Retinal pigment epithelial cell (primary cell): ENCODE measurements at places on chromosomes 12 and 14.
A peak's percentile ranks its signal among the peaks of the same experiment; 100 is the strongest.

DNA sequence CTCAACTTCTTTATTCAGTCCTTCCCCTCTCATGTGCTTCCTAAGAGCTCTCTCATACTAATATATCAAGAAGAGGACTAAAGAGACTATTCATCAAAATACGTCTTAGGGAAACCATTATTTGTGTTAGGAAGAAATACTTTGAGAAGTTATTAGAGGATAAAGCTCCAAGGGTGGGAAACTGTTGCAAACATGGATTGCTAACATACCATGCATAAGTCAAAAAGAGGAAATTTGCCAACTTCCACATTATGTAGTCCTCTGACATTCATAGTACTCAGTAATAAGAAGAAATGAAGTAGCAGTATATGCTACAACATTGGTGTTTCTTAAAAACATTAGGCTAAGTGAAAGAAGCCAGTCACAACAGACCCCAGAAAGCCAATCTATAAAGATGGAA is 128.8 kb upstream of the CLEC14A start:
- DNase-seq, result no peak

GRCh38 chr14:22433069-22433468 is 156.0 kb downstream of the DAD1 start:
- no peak for DNase-seq

GRCh38 chr12:39393890-39394289 is 49.0 kb downstream of the KIF21A start:
- DNase-seq, result no peak

GRCh38 chr12:68310370-68310769 is 21.8 kb downstream of the MDM1 start:
- DNase-seq, result peak; percentile 36

- no peak for DNase-seq
Measured at GRCh38 chr12:105573574-105573973, 243.1 kb downstream of the C12orf75 start.

- no peak for DNase-seq
Measured at GRCh38 chr12:4250691-4251090, 22.9 kb upstream of the CCND2 start.

DNA sequence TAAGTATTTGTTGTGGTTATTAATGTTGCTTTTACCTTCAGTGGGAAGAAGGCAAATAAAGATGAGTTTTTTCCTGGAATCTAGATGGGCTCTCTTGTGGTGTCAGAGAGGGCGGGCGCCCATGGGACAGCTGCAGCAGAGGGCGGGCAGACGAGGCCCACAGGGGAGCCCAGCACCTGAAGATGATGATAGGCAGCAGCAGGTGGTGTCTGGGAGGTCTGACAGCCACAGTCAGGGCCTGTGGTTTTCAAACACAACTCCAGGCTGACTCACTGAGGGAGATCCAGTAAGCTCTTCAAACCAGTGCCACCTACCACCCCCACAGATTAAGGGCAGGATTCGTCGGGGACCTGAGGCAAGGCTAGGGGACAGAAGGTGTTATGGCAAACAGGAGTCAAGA is 42.8 kb downstream of the NKX2-1 start:
- DNase-seq, result no peak

- DNase-seq, result no peak
Measured at GRCh38 chr12:33649992-33650391, 210.4 kb upstream of the SYT10 start.

DNA sequence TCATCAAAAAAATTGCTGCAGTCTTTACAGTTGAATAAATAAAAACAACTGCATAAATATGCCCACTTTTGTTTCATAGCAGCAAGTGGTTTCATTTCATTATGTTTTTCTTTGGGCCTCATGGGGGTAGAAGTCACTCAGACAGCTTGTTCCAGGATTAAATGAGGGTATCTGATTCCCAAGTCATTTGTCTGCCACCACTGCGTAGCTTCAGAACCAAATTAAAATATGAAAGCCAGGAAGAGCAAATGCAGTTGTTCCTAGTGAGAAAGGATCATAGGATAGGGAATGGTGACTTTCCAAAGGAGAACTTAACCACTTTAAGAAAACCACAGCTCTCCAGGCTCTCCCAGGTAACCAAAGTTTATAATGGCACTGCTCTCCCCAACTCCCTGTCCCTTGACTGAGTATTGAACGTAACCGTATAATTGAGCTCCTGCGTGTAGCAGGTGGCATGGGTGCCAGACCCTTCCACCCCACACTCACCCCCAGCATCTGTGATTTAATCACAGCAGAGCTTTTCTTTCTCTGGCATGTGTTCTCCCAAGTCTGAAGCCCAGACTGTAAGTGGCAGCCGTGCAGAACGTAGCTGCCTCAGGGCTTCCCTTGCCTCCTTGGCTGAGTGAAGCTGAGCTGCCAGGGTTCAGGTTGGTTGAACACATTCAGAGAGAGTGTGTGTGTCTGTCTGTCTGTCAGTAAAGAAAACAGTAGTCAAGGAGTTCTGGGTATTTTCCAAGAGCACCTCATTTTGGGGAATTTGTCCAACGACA is 11.3 kb upstream of the KCNH3 start:
- DNase-seq, result no peak

GRCh38 chr14:75399843-75400775 is 27.7 kb upstream of the JDP2 start:
- peak; percentile 93 for DNase-seq

DNA sequence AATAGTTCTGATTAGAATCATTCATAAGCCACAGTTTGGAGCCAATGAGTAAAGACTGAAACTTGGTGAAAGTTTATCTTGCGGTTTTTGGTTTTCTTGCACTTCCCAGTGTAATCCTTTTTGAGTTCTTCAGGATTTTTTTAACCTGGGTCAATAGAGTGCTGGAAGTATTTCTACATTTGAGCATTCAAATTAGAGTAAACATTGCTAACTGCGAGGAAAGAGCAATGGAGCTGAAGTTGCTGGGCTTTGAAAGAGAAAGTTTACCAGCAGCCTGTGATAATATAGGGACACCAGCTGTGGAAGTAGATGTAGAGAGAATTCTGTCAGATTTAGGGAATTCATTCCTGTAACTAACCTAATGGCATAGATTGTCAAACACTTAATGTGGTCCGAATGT is 30.3 kb downstream of the ANO6 start:
- no peak for DNase-seq

- no peak for DNase-seq
Measured at GRCh38 chr12:121511916-121512315, 68.9 kb downstream of the KDM2B start.

DNA sequence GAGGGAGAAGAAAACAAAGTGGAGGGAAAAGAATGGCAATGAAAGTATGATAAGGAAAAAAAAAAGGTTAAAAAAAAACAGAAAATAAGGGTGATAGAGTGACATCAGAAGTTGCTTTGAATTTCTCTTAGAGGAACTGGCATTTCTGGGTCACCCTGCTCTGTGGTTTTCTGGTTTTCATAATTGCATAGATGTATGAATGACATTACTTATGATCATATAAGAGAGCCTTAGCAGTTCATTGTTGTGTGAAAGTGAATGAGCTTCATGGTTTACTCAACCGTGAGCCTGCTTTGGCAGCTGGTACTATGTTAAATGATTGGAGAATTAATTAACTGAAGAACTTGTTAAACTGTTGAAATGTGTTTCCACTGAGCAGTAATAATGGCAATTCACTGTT is 336.4 kb upstream of the FBXO33 start:
- peak; percentile 62 for DNase-seq

- no peak for DNase-seq
Measured at GRCh38 chr12:95762123-95762785, 28.3 kb downstream of the NTN4 start.

- no peak for DNase-seq
Measured at GRCh38 chr12:53963434-53964314, 9.0 kb downstream of the HOXC12 start.

GRCh38 chr12:124928095-124928911 is 13.9 kb upstream of the UBC start:
- DNase-seq, result peak; percentile 78

DNA sequence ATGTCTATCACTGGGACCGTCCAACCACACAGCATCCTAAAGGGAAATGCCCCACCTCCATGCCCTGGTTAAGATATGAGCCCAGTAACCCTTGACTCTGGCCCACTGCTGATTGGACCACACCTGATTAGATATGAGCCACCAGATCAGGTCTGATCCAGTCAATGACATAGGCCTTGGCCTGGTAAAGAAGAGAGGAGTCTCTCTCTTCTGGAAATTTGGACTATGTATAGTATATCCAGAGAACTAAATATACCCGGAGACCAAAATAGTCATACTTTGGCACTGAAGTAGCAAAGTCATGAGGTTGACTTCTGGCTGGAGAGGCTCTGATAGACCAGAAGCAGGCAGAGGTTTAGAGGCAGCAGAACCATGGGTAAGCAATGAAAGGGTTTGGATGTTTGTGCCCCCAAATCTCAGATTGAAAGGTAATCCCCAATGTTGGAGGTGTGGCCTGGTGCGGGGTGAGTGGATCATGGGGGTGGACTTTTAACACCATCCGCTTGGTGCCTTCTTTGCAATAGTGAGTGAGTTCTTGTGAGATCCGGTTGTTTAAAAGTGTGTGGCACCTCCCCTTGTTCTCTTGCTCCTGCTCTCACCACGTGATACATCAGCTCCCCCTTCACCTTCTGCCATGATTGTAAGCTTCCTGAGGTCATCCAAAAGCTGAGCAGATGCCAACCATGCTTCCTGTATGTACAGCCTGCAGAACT is 68.4 kb downstream of the HSPB8 start:
- DNase-seq, result no peak

GRCh38 chr12:123767613-123768012 is 5.5 kb downstream of the DNAH10 start:
- no peak for DNase-seq

DNA sequence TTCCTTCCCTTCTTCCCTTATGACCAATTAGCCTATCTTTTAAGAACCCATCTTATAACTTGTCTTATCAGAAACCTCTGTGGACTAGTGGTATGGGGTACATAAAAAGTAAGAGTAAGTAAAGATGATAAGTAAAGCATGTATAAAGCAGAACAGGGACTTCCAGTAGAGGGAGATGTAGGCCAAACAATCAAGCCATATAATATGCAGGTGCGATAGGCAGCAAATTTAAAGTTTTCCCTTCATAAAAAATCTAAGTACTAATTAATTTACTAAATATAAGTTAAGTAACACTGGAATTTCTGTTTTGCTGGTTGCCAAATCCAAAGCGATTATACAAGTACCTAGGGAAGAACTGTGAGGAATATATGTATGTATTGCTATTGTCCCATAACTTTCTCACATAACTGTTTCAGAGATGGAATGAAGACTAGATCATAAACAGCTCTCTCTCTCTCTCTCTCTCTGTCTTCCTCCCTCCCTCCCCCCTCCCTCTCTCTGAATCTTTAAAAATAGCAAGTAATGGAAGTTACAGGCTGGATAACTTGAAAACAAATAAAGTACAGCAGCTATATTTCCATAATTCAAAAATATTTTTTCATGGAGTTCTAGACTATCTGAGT is 25.7 kb downstream of the METTL25 start:
- peak; percentile 10 for DNase-seq

DNA sequence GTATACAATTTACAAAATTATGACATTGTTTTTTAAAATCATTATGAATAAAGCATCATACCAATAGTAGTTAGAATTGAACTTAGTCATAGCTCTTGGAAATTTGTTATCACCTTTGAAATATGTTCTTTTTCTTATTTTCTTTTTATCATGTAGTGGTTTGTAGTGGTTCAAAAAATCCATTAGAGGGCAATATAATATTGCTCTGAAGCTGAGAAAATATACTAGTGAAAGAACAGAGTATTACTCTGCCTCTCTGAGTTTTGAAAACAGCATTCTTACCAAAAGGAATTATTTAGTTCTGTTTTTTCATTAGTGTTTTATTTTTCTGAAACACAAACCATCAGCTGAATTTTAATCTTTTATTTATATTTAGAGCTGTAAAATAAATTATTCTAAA is 76.2 kb downstream of the PDZRN4 start:
- no peak for DNase-seq

DNA sequence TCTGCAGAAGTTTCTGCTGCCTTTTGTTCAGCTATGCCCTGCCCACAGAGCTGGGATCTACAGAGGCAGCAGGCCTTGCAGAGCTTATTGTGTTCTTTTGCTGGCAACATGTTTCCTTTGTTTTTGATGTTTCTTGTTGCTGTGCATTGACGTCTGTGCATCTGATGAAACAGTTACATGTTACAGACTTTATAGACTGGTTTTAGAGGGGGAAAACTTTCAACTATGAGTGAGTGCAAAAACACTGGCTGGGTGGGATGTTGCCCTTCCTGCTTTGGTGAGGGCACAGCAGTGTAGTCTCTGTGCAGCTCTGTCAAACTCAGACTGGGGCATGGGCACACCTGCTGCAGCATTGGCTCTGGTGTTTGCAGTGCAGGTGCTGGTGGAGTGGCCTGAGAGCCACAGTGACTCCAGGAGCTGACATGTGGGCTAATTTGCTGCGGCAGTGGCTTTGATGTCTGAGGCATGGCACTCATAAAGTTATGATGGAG is 26.9 kb downstream of the CLEC6A start:
- DNase-seq, result no peak

DNA sequence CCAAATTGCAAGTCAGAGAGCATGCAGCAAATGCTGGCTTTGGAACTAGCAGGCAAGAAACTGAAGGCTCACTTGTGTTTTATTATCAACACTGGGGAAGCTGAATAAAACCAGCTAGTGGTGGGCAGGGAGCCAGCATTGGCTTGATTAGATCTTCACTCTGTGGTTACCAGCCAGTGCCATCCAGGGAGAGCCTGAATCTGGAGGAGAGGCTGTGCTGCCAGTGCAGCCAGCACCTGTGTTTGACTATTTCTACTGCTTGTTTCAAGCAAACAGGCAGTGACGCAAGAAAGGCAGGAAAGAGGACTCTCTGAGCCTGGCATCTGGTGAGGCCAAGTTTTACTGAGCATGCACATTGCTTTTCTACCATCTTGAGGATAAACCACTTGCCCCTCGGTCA is 247.0 kb downstream of the PHLDA1 start:
- no peak for DNase-seq

DNA sequence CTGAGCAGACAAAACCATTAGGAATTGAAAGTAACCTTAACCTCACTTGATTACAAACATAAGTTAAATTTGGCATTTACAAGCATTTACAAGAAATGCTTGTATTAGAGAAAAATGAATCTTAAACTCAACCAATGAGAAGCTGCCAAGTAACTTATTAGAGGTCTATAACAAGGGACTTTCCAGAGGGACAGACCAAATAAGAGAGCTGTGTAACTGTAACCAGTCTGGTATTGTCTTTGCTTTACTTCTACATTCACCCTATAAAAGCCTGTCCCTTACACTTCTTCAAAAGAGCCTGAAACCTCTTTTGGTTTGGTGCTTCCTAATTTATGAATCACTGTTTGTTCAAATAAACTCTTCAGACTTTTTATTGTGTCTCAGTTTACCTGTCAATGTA is 450.0 kb upstream of the FAR2 start:
- DNase-seq, result no peak

- DNase-seq, result no peak
Measured at GRCh38 chr14:23379366-23380196, 2.7 kb downstream of the CMTM5 start.

GRCh38 chr12:89414851-89415250 is 62.5 kb upstream of the DUSP6 start:
- no peak for DNase-seq

- DNase-seq, result peak; percentile 100
Measured at GRCh38 chr12:26523708-26524150, 309.3 kb downstream of the ITPR2 start.
